Fibroblast of villous mesenchyme (primary cell): ENCODE measurements at places on chromosomes 12 and 14. TPM values are rescaled to one million over a fixed set of nuclear protein-coding genes. Genes with fewer than 3 reads are reported as not detected.
A peak's percentile ranks its signal among the peaks of the same experiment; 100 is the strongest.

GRCh38 chr12:119687406-119687805 lies 19.5 kb downstream of the PRKAB1 start:
- DNase-seq: peak; percentile 42

GRCh38 chr12:30862486-30862885 lies 64.1 kb upstream of the TSPAN11 start:
- peak; percentile 13 for DNase-seq

Gene SPTB
- total RNA-seq: under 0.01 TPM in 2 replicates

Gene P3H3
- 91.1 and 117 TPM in 2 replicates for total RNA-seq

Gene HOXC12
- under 0.01 TPM in 2 replicates for total RNA-seq
